ENCODE measurements at places on chromosomes 3 and 15.

- DNase-seq, result no peak
Observed at GRCh38 chr3:52787246-52787645, 7.3 kb upstream of the ITIH3 start.

GRCh38 chr3:118501152-118501551 is 533.5 kb downstream of the IGSF11 start:
- DNase-seq, result peak; percentile 32

- no peak for DNase-seq
Observed at GRCh38 chr15:66796343-66796742, 94.3 kb downstream of the SMAD6 start.

DNA sequence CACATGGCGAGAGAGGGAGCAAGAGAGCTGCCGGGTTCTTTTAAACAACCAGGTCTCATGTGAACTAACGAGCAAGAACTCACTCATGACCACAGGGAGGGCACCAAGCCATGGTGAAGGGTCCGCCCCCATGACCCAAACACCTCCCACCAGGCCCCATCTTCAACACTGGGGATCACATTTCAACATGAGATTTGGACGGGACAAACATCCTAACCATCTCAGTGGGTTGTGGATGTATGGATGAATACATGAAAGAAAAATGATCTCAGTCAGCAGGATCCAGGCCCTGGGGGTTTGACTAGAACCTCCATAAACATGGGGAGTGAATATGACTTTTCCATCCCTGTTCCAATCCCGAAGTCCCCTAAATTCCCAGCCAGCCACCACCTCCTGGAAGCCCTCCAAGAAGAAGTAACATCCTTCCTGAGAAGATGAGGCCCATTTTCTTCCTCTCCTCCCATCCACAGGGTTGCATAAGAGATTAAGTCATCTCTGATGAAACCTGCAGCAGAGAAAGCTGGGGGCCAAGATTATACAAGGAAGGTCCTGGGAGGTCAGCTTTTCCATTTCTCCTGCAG is 9.5 kb downstream of the CAV3 start:
- no peak for DNase-seq

DNA sequence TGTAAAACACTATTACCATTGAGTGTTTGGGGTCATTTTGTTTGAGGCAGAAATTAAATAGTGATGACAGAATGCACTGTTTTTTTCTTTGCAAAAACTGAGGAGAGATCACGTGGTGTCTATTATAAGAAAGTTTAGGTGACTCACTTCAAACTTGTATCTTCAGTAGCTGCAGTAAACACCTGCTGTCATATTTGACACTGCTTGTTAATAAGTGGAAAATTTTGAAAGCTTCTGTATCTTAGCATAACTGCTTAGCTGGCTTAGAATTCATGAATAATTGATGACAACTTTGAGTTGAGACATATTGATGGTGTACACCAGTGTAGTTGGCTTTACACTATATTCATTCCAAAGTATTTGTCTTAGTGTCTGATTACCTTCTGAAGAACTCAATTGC is 29.7 kb upstream of the MDFIC2 start:
- no peak for DNase-seq

GRCh38 chr3:32460031-32460749 is 42.5 kb downstream of the CMTM6 start:
- DNase-seq, result peak; percentile 64

GRCh38 chr3:52313774-52314188 is 2.3 kb upstream of the DNAH1 start:
- no peak for DNase-seq

GRCh38 chr3:121431726-121432517 is 113.9 kb downstream of the POLQ start:
- DNase-seq, result peak; percentile 48

GRCh38 chr15:79592126-79592525 is 160.0 kb downstream of the MINAR1 start:
- no peak for DNase-seq

DNA sequence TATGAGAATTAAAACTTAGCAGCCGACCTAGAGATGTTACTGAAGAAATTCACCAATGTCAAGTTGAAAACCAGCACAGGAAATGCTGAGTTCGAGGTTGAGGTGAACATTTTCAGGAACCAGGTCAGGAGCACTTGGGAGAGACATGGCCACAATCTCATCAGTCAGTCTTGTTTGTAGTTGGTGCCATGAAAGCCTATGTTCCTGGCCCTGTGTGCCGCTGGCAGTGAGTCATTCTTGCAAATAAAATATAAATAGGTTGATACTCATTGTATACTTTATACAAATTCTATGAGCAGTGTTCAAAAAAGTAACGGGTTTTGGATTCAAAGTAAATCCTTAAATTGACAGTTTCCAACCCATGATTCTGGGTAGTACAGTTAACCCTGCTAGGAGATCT is 1.5 kb upstream of the FSIP1 start:
- no peak for DNase-seq

- DNase-seq, result peak; percentile 2
Observed at GRCh38 chr15:48645558-48646330, at the start of gene FBN1. Gene FBN1, minus strand, starts transcription at chr15:48645709. Its CDS starts 940 bp downstream, at chr15:48644769.

- DNase-seq, result no peak
Observed at GRCh38 chr3:195908694-195909581, 587 bp upstream of the TNK2 start.

GRCh38 chr3:133383175-133383574 is 16.7 kb upstream of the BFSP2 start:
- DNase-seq, result no peak

DNA sequence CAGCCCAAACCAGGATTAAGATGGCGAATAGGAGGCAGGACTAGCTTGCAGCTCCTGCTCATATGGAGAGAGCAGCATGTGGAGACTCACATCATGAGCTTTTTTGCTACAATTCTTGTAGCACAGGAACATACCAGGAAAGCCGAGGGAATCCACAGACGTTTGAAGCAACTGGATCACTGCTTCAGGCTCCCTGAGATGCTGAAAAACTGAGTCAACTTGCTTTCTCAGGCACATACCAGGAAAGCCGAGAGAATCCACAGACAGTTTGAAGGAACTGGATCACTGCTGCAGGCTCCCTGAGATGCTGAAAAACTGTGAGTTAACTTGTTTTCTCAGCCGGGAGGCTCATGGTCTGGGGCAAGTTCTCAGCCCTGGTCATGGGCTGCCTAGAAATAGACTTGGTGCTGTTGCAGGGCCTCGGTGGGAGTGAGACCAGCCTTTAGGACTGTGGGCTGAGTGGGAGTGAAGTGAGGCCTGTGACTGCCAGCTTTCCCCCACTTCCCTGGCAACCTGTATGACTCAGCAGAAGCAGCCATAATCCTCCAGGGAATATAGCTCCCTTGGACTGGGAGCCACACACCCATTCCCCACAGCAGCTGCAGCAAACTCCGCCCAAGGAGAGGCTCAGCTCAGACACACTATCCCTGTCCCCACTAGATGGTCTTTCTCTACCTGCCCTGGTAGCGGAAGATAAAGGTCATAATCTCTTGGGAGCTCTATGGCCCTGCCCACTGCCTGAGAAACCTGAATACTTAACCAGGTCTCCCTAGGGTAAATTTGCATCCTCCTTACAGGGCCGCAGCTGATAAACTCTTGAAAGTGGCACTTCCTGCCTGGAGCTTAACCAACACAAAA is 51.9 kb upstream of the PFN2 start:
- DNase-seq, result peak; percentile 30

- DNase-seq, result no peak
Observed at GRCh38 chr15:85380812-85381642, 624 bp downstream of the AKAP13 start.

DNA sequence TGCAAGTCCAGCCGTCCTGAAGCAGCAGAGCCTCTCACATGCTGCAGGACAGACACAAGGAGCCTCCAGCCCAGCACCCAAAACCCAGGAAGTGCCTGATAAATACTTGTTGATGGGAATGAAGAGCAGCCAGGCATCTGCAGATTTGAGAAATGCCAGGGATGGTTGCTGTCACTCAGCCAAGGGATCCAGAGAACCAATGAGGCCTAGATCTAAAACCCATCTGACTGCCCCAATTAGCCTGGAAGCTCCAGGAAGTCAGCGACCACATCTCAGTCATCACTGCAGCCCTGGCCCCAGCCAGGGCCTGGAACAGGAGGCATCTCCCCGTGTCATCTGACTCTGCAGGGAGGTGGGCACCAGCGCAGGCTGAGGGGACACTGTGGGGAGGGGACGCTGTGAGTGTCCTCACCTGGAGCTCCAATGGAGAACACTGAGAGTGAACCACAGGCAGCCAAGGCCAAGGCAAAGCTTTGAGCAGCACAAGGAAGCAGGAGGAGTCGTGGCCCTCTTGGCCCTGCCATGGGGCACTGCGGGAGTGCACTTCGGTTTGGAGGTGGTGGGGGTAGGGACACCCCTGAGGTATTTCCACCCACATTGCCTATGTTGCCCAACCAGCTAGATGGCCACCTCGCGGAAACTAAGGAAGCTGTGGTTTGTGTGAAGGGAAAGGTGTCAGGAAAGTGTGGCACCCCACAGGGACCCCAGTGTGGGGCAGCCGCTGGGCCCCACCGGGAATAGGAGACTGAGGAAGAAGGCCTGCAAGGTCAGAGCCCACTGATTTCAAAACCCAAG is 229.5 kb downstream of the VPS13C start:
- DNase-seq, result no peak

DNA sequence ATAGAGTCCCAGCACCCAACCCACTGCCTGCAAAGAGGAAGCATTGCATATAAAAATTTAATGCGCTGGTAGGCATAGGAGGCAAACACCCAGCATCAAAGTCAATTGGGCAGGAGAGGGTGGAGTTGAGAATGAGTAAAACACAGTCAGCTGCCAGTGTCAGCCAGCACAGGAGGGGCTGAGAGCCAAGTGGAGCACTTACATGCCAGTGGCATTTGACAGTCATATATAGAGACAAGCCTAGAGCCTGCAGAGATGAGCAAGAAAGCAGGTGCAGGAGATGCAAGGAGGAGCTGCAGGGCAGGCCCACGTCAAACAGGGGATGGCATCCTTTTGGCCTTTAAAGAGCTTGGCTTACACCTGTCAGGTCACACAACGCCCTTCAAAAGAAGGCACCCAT is 27.6 kb upstream of the ZFAND6 start:
- peak; percentile 46 for DNase-seq

GRCh38 chr3:98754483-98754882 is 8.7 kb upstream of the ST3GAL6 start:
- DNase-seq, result no peak

All from DMS79 (cell line).